ENCODE measurements at places on chromosomes 16 and 17.

DNA sequence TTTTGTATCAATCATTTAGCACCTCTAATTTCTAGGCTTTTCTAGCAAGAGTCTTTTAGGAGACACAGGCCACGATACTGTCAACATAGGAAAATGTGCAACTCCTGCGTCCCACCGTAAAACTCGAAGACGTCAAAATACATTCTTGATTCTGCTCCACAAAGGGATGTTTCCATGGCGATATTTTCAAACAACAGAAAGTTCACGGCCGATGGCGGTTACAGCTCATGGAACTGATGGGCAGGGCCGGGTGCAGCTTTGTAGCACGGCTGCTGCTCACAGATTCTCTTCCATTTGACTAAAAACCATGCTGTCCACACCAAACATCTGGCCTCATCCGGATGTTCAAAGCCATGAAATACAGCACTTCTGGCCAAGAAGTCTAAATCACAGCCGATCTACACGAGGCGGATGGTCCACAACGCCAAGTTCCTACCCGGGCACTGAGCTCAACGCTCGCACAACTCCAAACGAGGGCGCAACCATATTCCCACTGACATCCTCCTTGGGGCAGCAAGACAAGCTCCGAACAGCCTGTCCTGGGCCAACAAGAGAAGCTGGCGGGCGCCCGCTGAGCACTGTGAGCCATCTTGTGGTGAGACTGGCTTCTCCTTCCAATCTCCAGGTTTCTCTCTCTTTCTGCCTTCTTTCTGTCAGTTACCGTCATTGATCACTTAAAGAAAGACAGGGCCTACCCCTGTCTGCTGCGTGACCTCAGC is 79.8 kb downstream of the ZNF778 start:
- no peak for DNase-seq

- DNase-seq: peak; percentile 68
These were observed 47.2 kb downstream of the ABCC1 start for GRCh38 chr16:15996432-15997109.

- DNase-seq: no peak
These were observed 8.6 kb downstream of the SLC47A2 start for GRCh38 chr17:19707728-19708221.

- no peak for DNase-seq
These were observed 55.3 kb downstream of the SKAP1 start for GRCh38 chr17:48374650-48375230.

DNA sequence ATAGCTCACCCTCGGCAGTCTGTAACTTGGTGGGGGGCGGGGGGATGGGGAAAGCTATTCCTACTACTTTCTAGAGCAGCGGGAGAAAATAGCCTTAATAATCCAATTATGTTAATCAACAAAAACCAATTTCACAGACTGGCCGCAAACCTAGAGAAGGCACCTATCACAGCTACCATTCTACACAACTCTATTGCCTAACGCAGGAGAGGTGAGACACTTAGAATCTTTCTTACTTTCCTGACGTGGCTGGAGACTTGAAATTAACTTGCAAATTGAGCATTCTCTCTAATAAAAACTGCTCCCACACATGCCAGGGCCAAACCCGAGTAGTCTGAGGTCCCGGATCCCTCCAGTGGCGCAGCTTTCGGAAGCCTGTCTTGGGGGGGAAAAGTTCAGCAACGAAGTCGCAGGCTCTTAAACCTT is 794 bp downstream of the SMG6 start:
- no peak for DNase-seq

DNA sequence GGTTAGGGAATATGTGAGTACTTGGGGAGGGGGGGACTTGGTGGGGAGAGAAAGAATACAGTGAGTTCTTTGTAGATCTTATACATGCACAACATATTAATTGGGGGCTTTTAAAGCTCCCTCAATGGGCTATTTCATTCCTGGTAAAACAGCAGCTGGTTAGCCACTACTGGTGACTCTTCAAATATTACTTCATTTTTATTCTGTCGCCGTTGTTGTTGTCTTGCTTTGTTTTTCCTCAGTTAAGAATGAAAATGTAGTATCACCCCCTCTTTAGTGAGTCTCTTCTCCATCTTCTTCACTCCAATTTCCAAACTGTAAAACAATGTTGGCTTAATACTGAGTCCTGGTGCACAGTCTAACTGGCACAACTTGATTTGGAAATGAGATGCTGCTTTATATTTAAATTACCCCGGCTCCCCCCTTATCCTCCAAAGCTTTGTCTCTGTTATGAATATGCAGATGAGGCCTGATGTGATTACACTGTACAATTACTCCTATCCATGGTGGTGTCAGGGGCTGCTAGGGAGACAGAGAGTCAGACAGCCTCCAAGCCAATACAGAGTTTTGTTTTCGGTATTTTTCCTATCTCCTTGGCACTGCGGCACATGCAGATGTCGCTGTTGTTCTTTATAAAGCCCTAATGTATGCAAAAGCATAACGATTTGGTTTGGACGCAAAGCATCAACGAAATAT is 256.9 kb upstream of the PMFBP1 start:
- no peak for DNase-seq

DNA sequence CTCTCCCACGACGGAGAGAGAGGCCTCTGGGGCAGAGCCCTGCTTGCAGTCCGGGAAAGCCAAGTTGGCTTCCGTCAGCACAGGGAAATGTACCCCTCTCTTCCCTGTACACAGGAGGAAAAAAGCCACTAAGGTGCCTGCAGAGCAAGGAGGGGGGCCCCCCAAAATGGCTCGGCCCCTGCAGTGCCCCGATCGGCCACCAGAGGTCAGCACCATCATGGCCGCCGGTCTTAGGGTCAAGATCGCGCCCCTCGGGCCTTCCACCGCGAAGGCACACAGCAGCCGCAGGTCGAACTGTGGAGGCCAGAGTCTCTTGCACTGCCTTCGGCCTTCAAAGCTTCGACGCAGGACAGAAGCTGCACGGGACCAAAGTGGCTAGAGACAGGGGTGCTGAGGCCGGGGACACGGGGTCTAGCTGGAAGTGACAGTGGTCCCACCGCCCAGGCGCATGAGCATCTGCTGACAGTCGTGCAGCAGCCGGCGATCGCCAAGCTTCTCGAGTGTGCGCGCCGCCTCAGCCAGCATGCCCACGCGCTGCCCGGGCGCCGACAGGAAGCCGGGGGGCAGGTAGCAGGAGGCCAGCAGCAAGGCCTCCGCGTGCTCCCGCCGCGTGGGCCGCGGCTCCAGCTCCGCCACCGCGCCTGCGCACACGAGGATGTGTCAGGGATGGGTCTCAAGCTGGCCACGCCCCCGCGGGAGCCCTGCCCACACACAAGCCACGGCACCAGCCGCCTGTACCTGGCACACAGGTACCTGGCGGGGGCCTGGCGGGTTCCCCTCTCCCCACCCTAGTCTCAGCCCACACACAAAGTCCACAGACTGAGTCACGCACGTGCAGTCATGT is 24.4 kb downstream of the SREBF1 start:
- DNase-seq: peak; percentile 40

- no peak for DNase-seq
These were observed 195.9 kb upstream of the TBX2 start for GRCh38 chr17:61203671-61204131.

DNA sequence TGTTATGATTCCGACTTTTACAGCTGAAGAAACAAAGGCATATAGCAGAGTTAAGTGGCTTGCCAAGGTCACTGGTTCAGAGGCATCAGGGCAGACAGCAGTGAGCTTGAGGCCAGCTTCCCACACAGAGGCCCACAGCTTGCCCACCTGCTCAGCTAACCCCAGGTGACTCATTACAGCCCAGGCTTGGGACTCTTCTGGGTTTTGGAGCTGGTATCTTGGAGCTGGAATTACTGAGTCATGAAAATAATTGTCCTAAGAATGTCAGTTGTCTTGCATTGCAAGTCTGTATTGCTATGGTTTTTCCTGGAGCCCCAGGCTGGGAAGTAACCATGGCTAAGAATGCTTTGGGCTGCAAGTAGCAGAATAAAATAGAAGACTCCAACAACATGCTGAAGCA is 32.4 kb upstream of the IRX3 start:
- peak; percentile 52 for DNase-seq
